ENCODE measurements at places on chromosomes 3 and 15. TPM values are rescaled to one million over a fixed set of nuclear protein-coding genes. Genes with fewer than 3 reads are reported as not detected.

Gene TGM5
- total RNA-seq: not detected

Gene TMEM212
- not detected for total RNA-seq

Gene CCR9
- 0.41 TPM for total RNA-seq

Gene LRRN1
- 24.9 TPM for total RNA-seq

Gene TGM4
- total RNA-seq: not detected

Gene GP9
- not detected for total RNA-seq

Gene GABRR3
- not detected for total RNA-seq

Gene VWA5B2
- total RNA-seq: 0.41 TPM

Gene GOLGA6D
- not detected for total RNA-seq

Gene C3orf49
- not detected for total RNA-seq
